ENCODE measurements at places on chromosomes 7 and 10. TPM values are rescaled to one million over a fixed set of nuclear protein-coding genes. Genes with fewer than 3 reads are reported as not detected.

PIK3CG gene
- total RNA-seq, result 5.4 TPM

DNA sequence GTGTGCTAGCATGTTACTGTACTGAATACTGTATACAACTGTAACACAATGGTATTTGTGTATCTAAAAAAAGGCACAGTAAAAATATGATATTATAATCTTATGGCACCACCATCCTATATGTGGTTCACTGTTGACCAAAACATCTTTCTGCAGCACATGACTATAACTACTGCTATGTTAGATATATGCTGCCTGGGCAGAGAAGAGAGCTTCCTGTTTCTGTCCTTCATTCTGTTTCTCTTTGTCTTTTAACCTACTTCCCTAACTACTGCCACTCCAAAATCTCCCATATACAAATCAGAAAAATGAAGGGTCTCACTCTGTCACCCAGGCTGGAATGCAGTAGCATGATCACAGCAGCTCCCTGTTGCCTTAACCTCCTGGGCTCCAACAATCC lies 8.8 kb upstream of the FGL2 start:
- DNase-seq, result no peak
- no peaks in the 10 kb centered on the region for H3K4me1 ChIP-seq
- H3K36me3 ChIP-seq, result no peaks in the 10 kb centered on the region
- no peak overlapping the region for H3K27ac ChIP-seq
- no peak overlapping the region for H3K4me3 ChIP-seq
- H3K27me3 ChIP-seq, result no peaks in the 10 kb centered on the region

NODAL gene
- not detected for total RNA-seq

PLXNA4 gene
- 26.2 TPM for total RNA-seq

USP6NL gene
- total RNA-seq, result 13.8 TPM

Data from breast epithelium (tissue), 4 donors.